ENCODE measurements at places on chromosomes 5 and 9.

DNA sequence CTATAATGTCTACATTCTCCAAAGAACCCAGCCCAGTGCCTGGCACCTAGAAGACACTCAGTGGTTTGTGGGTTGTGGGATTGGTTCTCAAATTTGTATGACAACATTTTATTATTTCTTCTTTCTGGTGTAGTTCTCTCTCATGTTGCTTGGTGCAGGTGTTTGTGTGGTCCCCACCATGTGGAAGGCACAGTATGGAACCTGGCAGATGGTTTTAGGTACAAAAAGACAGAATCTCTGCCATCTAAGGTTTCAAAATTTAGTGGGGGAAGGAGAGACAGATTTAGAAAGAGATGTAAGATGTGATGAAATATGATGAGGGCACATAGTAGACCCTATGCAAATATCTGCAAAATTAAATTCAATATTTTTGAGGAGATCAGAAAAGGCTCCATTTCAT lies 323.8 kb downstream of the CDK5RAP2 start:
- no peak for DNase-seq

GRCh38 chr5:107519900-107520354 lies 150.8 kb downstream of the EFNA5 start:
- no peak for DNase-seq

DNA sequence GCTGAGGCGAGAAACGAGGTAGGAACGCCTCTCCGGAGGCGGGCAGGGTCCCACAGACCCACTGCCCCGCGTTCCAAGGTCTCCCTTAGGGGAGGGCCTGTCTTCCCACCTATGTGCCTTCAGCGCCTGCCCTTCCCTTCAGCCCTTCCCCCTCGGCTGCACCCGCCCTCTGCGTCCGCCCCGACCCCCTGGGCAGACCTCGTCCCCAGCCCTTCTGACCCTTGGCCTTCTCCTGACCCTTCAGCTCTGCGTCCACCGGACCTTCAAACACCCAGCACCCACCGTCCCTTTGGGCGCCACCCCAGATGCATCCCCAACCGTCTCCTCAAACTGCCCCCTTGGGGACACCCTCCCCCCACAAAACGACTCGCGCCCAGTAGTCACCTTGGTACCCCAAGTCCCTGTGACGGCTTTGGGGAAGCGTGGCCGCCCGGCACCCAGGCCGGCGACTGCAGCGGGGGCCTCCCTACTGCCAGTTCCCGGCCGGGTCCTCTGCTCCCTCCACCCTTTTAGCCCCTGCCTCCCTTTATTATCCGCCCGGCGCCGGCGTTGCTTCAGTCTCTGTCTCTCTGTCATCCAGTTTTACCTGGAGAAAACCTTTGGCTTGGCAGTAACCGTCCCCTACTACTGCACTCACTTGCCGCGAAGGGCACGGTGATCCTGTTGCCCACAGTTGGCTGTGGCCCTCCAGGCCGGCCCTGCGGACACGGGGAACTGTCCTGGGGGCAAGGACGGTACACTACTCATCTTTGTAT lies 421 bp downstream of the RUSC2 start:
- peak; percentile 20 for DNase-seq

DNA sequence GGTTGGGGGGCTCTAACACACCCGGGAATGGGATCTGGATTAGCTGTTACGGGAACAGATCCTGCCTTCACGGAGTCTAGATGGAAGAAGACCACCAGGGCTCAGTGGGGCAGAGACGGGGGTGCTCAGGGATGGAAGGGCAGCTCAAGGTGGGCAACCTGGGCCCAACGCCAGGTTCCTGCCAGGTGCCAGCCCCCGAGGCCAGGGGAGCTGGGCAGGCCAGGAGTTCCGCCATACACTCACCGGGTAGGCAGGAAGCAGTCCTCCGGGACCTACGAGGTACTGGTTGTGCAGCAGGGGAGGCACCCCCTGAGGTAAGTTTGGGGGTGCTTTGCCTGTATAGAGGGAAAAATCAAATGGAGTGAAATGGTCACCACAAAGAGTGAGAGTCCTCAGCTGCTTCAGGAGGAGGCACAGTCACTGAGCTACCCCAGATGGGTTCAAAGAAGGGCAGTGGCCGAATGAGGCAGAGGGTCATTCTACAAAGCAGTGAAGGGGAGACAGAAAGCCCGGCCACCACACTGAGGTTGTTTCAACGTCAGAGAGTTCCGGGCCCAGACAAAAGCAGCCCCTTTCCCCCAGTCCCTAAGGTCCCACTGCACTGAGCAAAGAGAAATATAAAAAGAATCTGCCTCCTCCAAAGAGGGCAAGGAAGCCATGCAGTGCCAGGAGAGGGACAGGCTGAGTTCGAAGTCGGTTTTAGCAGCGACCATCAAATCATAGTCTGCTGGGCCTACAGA lies 110.0 kb downstream of the UBE2R2 start:
- no peak for DNase-seq

GRCh38 chr5:122702524-122702875 lies 72.4 kb upstream of the SNX2 start:
- no peak for DNase-seq

DNA sequence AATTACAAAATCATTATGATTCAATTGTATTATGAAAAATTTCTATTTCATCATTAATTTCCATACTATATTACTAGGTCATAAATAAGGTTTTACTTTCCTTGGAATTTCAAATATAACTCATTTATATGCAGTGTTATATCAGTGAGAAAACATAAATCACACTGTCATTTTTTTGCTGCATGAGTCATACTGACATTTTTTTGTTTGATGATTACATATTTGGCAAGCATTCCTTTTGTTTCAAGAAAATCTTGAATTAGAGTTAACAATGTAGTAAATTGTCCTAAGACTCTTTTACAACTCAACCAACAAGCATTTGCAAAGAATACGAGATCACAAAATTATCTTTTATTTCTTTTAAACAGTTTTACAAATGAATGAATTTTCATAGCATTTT lies 298.4 kb upstream of the SEMA6A start:
- no peak for DNase-seq

- no peak for DNase-seq
Measured at GRCh38 chr9:132312873-132313272, 41.9 kb downstream of the SETX start.

- no peak for DNase-seq
Measured at GRCh38 chr9:96020300-96020791, 144.9 kb downstream of the ERCC6L2 start.

DNA sequence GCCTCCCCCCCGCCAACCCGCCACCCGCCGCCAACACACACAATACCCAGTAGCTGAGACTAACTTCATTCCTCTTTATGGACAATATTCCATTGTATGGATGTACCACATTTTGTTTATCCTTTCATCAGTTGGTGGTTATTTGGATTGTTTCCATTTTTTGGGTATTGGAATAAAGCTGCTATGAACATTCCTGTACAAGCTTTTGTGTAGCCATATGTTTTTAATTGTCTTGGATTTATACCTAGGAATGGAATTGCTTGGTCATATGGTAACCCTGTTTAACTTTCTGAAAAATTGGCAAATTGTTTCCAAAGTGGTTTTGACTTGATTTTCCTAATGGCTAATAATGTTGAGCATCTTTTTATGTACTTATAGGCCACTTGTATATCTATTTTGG lies 4.9 kb upstream of the UBTD2 start:
- no peak for DNase-seq

DNA sequence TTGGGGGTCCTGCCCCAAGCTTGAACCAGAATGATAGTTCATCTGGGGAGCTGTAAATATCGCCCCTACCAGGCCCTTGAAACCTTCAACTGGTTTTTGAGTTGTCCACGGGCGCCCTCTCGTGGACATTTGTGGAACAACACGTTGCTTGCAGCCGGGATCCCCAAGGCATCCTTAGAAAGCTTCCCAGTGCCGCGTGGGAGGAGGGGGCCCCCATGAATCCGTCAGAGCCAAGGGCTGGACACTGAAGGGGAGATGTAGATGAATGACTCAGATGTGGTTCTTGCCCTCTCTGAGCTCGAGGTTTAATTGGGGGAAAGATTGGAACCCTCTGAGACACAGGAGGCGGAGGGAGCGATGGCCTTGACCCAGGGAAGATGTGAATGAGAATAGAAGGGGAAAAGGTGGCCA lies 31.8 kb upstream of the ORM1 start:
- DNase-seq, result peak; percentile 49

DNA sequence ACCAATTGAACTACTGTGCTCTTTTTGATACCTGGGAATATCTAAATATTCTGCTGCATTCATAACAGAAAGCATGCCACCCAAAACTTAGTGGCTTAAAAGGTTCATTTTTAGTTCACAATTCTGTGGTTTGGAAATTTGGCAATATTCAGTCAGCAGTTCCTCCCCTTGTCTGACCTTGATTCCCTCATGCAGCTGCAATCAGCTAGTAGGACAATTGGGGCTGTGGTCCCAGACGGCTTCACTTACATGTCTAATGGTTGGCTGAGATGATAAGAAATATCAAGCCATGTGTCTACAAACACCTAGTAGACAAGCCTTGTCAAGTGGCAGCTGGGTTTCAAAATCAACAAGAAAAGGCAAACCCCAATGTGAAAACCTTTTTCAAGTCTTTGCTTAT lies 51.3 kb downstream of the ANXA1 start:
- DNase-seq, result peak; percentile 65

GRCh38 chr5:129857116-129857515 lies 47.1 kb upstream of the CHSY3 start:
- DNase-seq, result no peak

DNA sequence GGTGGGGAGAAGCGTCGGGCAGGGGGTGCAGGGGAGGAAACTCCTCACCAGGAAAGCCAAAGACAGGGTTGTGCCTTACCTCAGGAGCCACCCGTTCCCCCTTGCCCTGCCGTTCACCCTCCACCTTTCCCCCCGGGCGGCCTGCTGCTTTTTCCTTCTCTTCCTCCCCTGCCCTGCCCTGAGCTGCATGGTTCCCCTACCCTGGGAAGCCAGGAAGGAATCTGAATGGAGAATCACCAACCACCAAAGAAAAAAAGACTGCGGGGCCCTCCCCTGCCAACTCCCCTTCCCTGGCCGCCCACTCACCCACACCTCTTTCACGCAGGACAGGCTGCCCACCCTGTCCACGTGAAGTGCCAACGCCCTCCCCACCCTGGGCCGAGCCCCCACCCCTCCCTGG lies 820 bp upstream of the NFX1 start:
- peak; percentile 23 for DNase-seq

GRCh38 chr9:116549061-116549664 lies 137.9 kb upstream of the TRIM32 start:
- DNase-seq, result peak; percentile 93

DNA sequence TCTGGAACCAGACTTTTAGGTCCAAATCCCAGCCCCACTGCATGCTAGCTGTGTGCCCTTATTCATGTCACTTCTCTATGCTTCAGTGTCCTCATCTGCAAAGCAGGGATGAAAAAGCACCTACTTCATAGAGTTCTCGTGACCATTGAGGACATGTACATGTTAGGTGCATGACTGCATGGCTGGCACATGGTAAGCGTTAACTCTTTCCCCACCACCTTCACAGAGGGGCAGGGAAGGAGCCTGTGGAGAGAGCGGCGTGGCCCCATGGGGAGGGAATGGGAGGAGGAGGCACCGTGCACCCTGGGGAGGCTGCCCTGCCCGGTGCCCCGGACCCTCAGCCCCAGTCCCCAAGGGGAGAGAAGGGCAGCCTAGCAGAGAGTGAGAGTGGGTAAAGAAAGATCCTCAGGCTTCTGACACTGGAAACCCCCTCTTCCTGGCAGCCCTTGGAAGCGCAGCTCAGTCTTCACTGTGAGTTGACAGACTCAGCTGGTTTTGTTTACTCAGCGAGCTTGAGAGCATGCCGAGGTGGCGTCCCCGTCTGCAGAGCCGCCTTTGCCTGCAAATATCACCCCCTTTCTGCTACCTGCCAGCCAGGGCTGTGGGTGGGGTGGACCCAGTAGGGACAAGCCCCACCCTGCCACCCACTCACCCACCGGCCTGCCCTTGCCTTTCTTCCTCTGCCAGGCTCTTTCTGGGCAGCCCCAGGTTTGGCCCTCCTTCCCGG lies 10.6 kb upstream of the ANGPTL2 start:
- no peak for DNase-seq

DNA sequence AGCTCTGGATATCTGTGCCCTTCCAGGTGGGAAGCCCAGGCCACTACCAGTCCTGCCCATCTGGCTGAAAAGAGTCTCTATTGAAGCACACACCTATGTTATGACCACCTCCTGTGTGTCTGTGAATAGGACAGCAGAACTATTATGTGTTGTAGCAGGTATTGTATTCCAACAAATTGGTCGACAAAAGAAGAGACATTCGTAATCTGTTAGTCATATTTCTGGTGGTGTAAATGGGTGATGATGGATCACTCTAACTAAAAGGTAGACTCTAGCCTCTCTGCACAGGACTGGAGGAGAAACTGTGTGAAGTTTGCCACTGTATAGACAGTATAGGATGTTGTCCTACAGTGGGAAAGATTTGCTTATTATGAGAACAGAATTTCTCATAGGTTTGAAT lies 416.1 kb downstream of the TMEM38B start:
- DNase-seq, result no peak

DNA sequence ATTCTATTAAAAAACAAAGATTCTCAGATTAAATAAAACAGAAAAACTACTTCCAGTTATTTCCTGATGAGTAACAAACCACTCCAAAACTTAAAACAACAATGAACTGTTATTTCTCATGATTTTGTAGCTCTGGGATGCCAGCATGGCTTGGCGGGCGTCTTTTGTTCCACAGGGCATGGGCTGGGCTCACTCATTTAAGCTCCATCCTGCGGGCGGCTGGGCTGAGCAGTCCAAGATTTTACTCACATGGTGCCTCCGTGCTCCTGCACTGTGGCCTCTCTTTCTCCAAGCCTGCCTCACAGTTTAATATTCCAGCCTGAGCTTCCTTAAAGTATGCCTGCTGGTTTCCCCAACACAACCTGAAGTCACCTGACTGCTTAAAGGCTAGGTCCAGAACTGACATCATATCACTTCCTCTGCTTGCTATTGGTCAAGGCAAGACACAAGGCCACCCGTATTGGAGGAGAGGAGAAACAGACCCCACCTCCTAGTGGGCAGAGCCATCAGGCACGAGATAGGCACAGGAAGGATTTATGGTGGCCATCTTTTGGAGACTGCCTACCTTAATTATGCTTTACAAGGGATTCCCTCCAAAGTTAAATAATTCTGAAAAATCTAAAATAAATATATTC lies 41.6 kb upstream of the ZBTB43 start:
- DNase-seq, result no peak

- no peak for DNase-seq
Measured at GRCh38 chr9:2418619-2419018, 203.0 kb upstream of the VLDLR start.

DNA sequence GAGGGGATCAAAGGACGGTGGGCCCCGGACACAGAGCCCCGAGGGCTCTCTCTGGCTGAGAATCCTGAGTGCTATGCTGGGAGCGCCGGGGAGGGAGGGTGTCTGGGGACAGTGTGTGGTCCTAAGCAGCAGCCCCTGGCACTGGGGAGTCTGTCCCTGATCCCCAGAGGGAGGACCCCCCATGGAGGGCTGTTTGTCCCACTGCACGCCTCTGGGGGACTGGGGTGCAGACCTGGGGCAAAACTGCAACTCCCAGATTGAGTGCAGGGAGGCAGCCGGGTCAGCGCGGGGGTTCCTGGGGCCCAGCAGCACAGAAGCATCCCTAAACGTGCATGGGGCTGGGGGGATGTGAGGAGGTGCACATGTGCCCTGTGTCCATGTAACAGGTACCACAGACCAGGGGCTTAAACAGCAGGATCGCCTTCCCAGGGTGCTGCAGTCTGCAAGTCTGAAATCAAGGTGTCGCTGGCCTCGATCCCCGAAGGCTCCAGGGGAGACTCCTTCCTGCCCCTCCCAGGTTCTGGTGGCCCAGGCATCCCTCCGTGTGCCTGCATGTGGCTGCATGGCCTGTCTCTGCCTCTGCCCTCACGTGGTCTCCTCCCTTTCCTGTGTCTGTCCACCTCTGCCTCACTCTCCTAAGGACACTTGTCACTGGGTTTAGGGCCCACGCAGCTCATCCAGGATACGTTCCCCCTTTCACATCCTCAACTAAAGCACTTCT lies 35.9 kb upstream of the IRX4 start:
- DNase-seq, result no peak

GRCh38 chr9:130380920-130381469 lies 63.8 kb upstream of the ASS1 start:
- DNase-seq, result no peak

All from inflammatory macrophage treated with lipopolysaccharide for 4 hours (primary cell).